Fibroblast of the aortic adventitia (primary cell): ENCODE measurements at places on chromosomes 1 and 21. TPM values are rescaled to one million over a fixed set of nuclear protein-coding genes. Genes with fewer than 3 reads are reported as not detected.

GRCh38 chr1:17093822-17094393, 25.3 kb downstream of the PADI2 start:
- no peak for DNase-seq

- DNase-seq: peak; percentile 56
Observed at GRCh38 chr1:88029142-88029541, 654.9 kb upstream of the PKN2 start.

DNA sequence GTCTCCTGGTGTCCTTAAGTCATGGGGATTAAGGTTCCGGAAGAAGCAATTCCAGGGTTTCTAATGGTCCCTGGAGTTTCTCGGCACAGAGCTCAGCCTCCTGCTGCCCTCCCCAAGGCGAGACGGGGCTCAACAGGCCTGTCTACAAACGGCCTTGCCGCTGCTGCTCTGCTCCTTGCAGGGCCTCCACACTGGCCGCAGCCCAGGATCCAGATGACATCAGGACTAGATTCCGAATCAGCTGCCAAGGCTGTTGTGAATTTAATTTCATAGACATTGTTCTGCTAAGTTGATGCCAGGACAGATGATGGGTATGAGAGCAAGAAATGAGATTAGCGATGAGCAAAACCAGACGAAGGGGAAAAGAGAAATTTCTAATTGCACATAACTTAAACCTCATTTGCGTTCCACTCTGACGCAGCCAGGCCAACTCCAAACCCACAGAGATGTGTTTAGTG, 103.6 kb upstream of the BACE2 start:
- DNase-seq: no peak

DNA sequence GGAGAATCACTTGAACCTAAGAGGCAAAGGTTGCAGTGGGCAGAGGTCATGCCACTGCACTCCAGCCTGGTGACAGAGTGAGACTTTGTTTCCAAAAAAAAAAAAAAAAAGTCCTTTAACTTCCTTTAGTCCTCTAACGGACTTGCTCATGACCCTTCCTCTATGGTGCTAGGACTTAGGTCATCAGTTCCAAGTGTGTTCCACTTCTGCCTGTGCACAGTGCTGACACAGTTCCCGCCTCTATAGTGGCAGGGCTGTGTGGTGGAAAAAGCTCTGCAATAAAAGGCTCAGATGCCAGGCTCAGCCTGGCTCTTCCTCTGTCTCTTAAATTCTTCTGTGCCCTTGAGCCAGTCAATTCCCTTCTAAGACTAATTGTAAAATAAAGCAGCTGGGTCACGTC, 22.0 kb downstream of the CC2D1B start:
- no peak for DNase-seq

DNA sequence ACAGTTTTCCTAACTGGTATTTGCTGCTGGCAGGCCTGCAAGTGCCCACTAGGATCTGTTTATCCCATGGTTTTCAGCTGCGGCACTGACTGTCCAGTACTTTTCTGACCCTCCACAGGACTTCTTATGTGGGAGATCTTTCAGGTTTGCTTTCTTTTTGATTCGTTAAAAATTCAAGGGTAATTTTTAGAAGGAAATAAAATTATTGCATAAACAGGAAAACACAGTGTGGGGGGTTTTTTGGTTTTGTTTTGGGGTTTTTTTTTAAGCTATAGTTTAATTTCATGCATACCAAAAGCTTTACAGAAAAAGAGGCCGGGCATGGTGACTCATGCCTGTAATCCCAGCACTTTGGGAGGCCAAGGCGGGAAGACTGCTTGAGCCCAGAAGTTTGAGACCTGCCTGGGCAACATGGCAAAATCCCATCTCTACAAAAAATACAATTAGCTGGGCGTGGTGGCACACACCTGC, 3.6 kb downstream of the NIBAN1 start:
- no peak for DNase-seq

GRCh38 chr1:19720973-19721372, 56.3 kb downstream of the HTR6 start:
- DNase-seq: no peak

DNA sequence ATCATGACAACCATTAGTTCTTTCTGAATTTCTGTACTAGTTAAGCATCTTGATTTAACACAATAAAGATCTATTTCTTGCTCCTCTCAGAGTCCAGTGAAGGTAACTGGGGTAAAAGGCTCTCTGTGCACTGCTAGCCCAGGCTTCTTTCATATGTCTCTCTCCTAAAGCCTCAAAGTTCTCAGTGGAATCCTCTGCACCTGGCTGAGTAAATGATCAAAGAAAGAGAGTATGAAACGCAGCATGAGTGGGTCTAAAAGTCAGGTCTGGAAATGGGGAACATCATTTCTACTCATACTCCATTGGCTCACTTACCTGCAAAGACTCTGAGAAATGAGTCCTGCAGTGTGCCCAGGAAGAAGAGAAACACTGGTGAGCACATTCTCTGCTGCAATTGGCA, 418.5 kb downstream of the PTPRC start:
- DNase-seq: no peak

GRCh38 chr1:27009601-27010197, 3.0 kb downstream of the TENT5B start:
- no peak for DNase-seq

DNA sequence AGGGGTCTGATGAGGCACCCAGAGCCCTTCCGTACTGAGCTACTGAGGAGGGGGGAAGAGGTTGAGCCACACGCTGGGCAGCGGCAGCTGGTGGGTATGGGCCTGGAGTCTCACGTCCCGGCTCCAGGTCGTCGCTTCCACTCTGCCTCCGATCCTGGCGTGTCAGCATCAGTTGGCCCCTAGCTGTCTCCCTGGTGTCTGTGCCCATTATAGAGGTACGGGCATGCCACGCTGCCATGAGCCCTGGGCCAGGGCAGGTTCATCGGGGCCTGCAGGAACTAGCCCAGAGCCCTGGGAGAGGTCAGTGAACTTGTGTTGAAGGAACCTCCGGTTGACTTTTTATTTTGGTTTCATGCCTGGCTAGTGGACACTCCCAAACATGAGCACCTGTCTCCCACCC, 18.2 kb downstream of the COQ8A start:
- DNase-seq: no peak

DNA sequence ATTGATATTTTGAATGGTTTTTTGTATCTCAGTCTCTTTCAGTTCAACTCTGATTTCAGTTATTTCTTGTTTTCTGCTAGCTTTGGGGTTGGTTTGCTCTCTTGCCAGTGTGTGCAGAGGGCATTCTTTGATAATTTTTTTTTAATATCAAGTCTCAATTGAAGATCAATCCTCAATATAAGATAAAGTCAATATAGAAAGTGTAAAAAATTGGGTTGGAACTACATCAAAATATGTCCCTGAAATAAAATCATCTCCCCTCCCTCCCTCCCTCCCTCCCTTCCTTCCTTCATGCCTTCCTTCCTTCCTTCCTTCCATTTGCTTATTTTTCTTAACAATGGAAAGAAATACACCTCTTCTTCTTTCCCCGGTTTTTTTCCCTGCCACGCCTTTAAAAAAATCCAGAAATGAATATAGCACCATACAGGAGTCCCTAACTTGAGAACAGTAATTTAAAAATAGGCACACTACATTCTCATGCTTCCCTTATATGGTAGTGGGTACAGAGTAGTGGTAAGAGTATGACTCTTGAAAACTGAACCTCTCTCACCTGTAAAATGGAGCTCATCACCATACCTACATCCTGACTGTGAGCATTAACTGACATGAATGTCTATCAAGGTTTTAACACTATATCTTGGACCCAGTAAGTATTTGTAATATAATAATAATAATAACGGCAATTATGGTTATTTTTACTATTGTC, 221.9 kb downstream of the GIPC2 start:
- no peak for DNase-seq

DNA sequence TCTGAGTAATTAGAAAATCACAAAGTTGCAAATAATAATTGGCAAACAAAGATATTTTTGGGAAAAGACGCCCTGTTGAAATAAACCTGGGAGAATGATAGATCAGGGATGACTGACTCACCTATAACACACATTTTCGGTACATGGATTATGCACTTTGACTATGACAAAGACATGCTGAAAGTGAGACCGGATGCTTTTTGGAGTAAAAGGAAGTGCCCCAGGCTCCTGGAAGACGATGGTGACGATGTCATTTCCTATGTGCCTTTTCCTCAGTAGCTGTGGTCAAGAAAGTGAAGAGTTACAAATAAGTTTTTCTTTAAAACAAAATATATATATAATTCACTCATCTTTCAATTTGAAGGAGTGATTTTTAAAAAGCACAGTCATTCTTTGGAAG, 158.7 kb downstream of the SIPA1L2 start:
- no peak for DNase-seq

- DNase-seq: no peak
Observed at GRCh38 chr1:175320804-175321203, 128.2 kb upstream of the KIAA0040 start.

DNA sequence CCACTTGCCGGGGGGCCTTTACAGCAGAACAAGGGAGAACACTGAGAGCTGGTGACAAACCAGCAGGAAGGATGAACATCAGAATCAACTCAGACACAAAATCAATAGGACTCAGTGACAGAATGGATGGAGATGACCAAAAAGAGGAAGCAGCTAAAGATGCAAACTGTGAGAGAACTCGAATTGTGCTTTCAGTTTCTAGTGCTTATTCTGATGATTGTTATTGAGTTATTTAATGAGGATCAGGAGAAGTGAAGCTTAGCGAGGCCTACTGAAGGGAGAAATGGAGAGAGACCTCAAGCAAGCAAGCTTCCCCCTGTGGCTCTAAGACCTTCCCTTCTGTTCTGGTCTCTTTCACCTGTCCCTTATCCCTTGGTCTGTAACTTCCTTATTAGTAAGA, 30.3 kb upstream of the TMEM125 start:
- no peak for DNase-seq

- peak; percentile 2 for DNase-seq
Observed at GRCh38 chr1:113608399-113608798, 150.9 kb downstream of the PHTF1 start.

- no peak for DNase-seq
Observed at GRCh38 chr1:6783221-6783620, 2.0 kb upstream of the CAMTA1 start.

DNA sequence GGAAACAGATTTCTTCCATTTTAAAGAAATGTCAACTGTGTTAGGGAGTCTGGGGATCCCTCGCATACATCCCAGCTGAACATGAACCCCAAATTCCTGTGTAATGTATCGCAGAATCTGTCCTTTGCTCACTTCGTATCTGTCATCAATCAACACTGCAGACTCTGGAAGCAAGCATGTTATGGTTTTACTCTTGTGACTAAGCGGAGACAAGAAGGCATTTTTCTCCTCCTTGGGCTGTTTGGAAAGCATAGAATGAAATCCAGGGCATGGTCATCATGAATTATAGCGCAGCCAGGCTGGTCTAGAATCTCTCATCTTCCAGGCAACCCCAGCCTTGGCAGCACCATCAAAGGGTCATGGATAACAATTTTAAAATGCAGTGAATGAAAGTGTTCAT, 290.2 kb downstream of the KIF26B start:
- peak; percentile 35 for DNase-seq

- DNase-seq: no peak
Observed at GRCh38 chr1:115215703-115216521, 122.1 kb downstream of the NGF start.

DNA sequence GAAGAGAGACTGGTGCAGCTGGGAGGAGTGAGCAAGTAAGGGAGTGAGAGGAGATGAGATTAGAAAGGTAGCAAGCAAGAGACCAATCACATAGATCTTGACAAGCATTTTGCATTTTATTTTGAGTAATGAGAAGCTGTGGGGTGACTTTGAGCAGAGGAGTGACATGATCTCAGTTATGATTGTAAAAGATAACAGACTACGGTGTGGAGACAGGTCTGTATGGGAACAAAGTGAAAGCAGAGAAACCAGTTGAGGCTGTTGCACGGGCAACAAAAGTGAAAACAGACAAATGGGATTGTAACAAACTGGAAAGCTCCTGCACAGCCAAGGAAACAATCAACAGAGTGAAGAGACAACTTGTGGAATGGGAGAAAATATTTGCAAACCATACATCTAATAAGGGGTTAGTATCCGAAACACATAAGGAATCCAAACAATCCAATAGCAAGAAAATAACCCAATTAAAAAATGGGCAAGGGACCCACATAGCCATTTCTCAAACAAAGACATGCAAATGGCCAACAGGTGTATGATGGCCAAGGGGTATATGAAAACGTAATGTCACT, 68.4 kb downstream of the SNRPE start:
- DNase-seq: no peak

DNA sequence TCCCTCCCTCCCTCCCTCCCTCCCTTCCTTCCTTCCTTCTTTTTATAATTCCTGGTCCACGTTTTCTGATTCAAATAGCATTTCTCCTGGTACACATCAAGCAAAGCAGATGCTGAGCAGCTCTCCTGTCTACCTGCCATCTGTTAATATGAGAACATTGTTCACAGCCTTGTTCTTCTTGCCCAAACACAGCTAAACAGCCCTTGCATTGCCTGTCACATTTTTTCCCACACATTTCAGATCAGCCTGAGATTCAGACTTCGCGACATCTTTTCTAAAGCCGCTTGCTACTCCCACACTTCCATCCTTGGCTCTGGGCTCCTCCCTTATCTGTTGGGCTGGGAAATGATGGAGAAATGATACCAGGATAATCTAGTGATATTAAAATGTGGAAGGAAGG, 200.5 kb downstream of the PCP4 start:
- DNase-seq: no peak

DNA sequence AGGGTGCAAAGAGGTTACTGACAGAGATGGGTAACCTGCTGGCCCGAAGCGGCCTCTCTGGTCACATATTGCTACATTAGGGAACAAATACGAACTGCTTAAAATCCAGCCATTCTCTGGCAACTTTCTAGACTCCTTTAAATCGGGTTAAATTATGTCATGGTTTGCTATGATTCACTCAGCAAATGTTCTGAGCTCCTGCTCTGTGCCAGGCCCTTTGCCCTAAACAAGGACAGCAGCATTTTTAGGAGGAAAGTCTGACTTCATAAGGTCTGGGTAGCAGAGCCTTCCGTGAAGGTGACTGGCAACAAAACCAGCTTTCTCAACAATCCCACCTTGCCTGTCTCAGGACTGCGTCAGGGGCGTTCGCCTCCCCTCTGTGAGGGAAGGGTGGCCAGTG, 15.4 kb downstream of the ZP4 start:
- no peak for DNase-seq

DNA sequence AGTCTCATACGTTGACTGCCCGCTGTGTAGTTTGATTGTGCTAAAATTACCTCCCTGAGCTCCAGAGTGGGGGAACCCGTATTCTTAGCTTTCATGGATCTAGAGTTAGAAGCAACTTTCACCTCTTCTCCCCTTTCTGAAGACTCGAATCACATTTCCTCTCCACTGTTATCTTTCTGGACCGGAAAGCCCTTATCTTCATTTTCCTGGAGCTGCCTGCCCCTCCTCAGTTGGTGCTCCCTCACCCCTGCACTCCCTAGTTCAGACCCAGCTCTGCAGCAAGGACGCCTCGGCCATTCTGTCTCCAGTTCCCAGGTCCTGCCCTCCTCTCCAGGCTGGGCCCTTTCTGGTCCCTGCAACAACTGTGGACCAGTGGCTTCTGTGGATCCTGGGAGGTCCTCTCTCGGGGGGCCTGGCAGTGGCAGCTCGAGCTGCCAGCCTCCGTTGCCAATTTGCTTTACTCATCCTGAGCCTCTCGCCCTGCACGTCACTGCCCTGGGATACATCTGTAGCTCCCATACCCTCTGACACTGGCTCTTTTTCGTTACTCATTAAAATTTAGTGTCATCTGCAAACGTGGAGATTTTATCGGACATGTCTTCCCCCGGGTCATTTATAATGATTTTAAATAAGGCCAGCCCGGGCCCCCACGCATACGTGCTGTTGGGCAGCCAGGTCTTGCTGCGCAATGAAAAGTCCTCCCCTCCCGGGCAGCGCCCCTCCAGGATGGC, 141.5 kb upstream of the VAMP3 start:
- no peak for DNase-seq

Gene LCA5L
- total RNA-seq: 0.65 and 3.1 TPM in 2 replicates

Gene LRRC38
- not detected in 2 replicates for total RNA-seq

Gene TMEM200B
- 9.5 and 24.9 TPM in 2 replicates for total RNA-seq

Gene TPM3
- total RNA-seq: 427 and 649 TPM in 2 replicates

Gene HSPB7
- total RNA-seq: 8.9 TPM in 1 of 2 replicates, not detected in the other
